Smooth muscle cell of the pulmonary artery (primary cell): ENCODE measurements at places on chromosomes 1 and 21. TPM values are rescaled to one million over a fixed set of nuclear protein-coding genes. Genes with fewer than 3 reads are reported as not detected.

Gene LINGO4
- total RNA-seq, result not detected in 2 replicates

Gene MACF1
- 459 and 517 TPM in 2 replicates for total RNA-seq

Gene FAM177B
- not detected in 2 replicates for total RNA-seq

Gene PAQR7
- 13.6 and 15.3 TPM in 2 replicates for total RNA-seq

Gene RWDD3
- 10.4 and 12.6 TPM in 2 replicates for total RNA-seq

Gene IFNLR1
- total RNA-seq, result under 0.01 TPM in 1 of 2 replicates, not detected in the other

Gene DENND4B
- total RNA-seq, result 18.7 and 28.8 TPM in 2 replicates

Gene PTGFRN
- total RNA-seq, result 66.7 and 108 TPM in 2 replicates

Gene FMO2
- total RNA-seq, result 11.8 and 21.1 TPM in 2 replicates

Gene TTLL10
- total RNA-seq, result not detected in 2 replicates
